ENCODE measurements at places on chromosomes 16 and 17. TPM values are rescaled to one million over a fixed set of nuclear protein-coding genes. Genes with fewer than 3 reads are reported as not detected.

DNA sequence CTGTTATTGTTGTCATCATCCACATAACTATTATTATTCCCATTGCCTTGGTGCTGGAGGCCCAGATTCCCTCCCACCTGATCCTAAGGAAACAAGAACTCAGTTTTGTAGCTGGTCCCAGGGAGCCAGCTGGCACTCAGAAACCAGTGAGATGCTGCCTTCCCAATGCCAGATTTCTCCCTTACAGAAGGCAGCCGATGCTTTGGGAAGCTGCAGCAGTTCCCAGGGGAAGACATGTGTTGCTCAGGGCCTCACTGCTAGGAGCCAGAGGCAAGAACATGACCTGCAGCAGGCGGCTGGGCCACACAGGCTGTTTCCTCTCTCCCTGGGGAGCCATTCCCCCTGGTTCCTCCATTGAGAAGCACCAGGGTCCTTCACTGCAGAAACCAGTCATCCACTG lies 59.9 kb upstream of the GRIN2A start:
- no peak for DNase-seq

DNA sequence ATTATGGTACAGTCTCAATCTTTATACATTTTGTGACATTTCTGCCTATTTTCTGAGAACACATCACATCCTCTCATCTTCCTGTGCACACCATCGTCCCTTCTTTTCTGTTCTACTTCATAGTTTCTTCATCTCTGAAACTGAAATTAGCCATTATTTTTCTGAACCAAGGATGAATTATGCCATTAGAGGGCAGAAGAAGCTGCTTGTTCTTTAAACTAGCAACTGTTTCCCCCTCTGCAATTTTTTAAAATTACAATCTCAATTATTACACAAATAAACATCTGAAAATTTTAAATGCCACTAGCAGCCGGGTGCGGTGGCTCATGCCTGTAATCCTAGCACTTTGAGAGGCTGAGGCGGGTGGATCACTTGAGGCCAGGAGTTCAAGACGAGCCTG lies 41.3 kb downstream of the RBBP6 start:
- no peak for DNase-seq

GRCh38 chr17:41785859-41786226 lies 668 bp downstream of the JUP start:
- no peak for DNase-seq

- no peak for DNase-seq
These were observed 145.9 kb downstream of the BCAS3 start for GRCh38 chr17:60823515-60823914.

DNA sequence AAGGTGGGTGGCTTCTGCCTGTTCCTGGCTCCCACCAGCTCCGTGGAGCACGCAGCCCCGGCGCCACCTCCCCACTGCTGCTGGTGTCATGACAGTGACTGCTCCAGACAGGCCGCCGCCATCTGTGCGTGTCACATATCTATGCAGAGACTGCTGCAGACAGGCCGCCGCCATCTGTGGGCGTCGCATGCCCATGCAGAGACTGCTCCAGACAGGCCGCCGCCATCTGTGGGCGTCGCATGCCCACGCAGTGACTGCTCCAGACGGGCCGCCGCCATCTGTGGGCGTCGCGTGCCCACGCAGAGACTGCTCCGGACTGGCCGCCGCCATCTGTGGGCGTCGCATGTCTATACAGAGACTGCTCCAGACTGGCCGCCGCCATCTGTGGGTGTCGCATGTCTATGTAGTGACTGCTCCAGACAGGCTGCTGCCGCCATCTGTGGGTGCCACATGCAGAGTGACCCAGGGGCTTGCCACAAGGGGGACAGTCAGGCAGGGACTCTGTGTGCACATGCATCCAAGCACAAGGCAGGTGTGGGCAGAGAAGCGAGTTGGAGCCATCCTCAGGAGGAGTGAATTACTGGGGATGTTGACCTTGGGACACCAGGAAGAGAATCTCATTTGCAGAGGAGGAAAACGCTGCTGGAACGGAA lies 3.3 kb upstream of the FN3KRP start:
- DNase-seq: no peak

GRCh38 chr16:84986102-84986501 lies 25.2 kb downstream of the ZDHHC7 start:
- DNase-seq: no peak

- no peak for DNase-seq
These were observed 22.4 kb upstream of the SMIM36 start for GRCh38 chr17:55533608-55534007.

GRCh38 chr16:72024862-72025382 lies 16.4 kb downstream of the DHODH start:
- DNase-seq: no peak

GRCh38 chr17:50955667-50956120 lies 89.5 kb upstream of the TOB1 start:
- DNase-seq: peak; percentile 39

GRCh38 chr17:77420804-77421629 lies 280.2 kb downstream of the SEC14L1 start:
- DNase-seq: peak; percentile 69

DNA sequence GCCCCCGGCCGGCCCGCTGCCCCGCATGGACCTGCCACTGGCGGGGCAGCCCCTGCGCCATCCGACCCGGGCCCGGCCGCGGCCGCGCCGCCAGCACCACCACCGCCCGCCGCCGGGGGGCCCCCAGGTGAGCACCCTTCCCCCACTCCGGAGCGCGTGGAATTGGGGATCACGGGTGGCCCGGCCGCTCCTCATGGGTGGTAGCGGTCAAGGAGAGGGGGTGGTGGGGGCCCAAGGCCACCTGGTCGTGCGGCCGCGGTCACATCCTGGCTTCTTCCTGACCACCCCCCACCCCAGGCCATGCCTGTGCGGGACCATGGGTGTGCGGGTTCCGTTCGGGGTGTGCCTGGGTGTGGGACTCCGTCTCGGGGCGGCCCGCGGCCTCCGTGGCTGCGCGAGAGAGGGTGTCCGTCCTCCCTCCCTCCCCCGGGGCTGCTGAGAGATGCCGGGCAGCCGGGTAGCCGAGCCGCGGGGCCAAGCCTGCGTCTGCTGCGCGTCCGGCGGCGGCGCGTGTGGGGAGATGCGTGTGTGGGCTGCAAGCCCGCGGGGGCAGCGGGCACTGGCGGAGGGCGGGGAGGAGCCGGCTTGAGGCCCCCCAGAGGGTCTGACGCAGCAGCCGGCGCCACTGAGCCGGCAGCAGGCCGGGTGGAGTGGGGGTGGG lies 6.8 kb downstream of the ACD start:
- DNase-seq: no peak

CBFA2T3 gene
- total RNA-seq: 2.7 TPM

ANTKMT gene
- total RNA-seq: 31.8 TPM

ABCA9 gene
- total RNA-seq: not detected

COPRS gene
- 47.4 TPM for total RNA-seq

KRTAP4-2 gene
- not detected for total RNA-seq

GFAP gene
- total RNA-seq: 1.6 TPM

ENPP7 gene
- not detected for total RNA-seq
